ENCODE measurements at places on chromosomes 2 and 18. TPM values are rescaled to one million over a fixed set of nuclear protein-coding genes. Genes with fewer than 3 reads are reported as not detected.

GRCh38 chr2:86628091-86628522 is 4.4 kb upstream of the RNF103 start:
- H3K36me3 ChIP-seq: no peaks in the 10 kb centered on the region
- H3K27me3 ChIP-seq: peaks cover 8% of the 10 kb centered on the region
- no peak overlapping the region for H3K27ac ChIP-seq
- no peak overlapping the region for H3K4me3 ChIP-seq
- H3K4me1 ChIP-seq: no peaks in the 10 kb centered on the region
- DNase-seq: no peak

GRCh38 chr2:20157193-20157891 is 67.6 kb downstream of the SDC1 start:
- no peak overlapping the region for H3K4me3 ChIP-seq
- H3K27me3 ChIP-seq: peaks cover 3% of the 10 kb centered on the region
- no peaks in the 10 kb centered on the region for H3K4me1 ChIP-seq
- DNase-seq: no peak

GRCh38 chr2:218285604-218286003 is 6.7 kb downstream of the TMBIM1 start:
- peaks cover 1% of the 10 kb centered on the region for H3K27me3 ChIP-seq
- peaks cover 22% of the 10 kb centered on the region for H3K4me1 ChIP-seq
- no peaks in the 10 kb centered on the region for H3K36me3 ChIP-seq
- no peak overlapping the region for H3K4me3 ChIP-seq

- H3K4me1 ChIP-seq: no peaks in the 10 kb centered on the region
- no peak overlapping the region for H3K27ac ChIP-seq
- no peaks in the 10 kb centered on the region for H3K27me3 ChIP-seq
These were observed 1386.4 kb upstream of the ZEB2 start for GRCh38 chr2:145906354-145906753.

GRCh38 chr2:217027414-217027813 is 167.6 kb upstream of the TNP1 start:
- no peaks in the 10 kb centered on the region for H3K27me3 ChIP-seq
- H3K27ac ChIP-seq: no peak overlapping the region
- H3K4me3 ChIP-seq: no peak overlapping the region

GRCh38 chr2:214630402-214631045 is 179.0 kb downstream of the BARD1 start:
- peaks cover 2% of the 10 kb centered on the region for H3K27me3 ChIP-seq
- no peak overlapping the region for H3K27ac ChIP-seq
- no peak for DNase-seq
- no peaks in the 10 kb centered on the region for H3K36me3 ChIP-seq
- H3K4me3 ChIP-seq: no peak overlapping the region

DNA sequence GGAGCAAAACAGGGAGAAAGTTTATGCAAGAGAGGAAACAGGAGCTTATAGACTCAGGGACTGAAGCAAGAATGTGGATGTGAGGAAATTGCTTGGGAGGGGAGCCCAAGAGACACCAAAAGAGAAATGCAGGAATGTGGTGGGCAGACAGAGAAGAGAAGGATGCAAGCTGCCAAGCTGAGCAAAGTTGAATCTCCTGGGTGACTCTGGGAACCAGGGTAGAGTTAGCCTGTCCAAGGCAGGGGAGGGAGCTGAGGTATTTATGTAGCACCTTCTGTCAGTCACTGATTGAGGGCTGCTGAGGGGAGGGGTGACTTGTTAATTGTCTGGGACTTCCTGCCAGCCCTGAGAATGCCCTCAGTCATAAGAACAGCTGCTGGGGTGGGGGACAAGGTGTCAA is 464.3 kb downstream of the NBAS start:
- no peak overlapping the region for H3K4me3 ChIP-seq
- H3K4me1 ChIP-seq: no peaks in the 10 kb centered on the region
- H3K36me3 ChIP-seq: peaks cover 12% of the 10 kb centered on the region
- H3K27me3 ChIP-seq: peaks cover 3% of the 10 kb centered on the region

Gene SULT1C2
- not detected for total RNA-seq

Gene ACOXL
- total RNA-seq: 1.4 TPM

Gene ERMN
- total RNA-seq: not detected

Gene PPIL3
- 44.9 TPM for total RNA-seq
